ENCODE measurements at places on chromosomes 6 and 20.

DNA sequence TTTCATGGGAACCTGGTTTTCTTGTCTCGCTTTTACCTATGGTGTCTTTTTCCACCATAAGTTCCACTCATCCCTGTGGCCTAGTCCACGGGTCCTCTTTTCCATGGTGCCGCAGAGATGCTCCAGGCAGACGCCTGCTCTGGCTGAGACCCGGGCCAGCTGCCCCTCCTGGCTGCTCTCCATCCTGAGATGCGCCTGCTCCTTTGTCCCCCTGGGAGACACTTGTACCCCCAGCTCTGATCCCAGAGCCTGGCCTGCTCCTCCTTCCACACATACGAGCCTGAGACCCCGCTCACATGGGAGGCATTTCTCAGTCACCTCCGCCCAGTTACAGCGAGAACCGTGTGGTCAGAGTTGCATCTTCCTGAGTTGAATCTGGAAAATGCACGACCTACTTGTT, 29.6 kb downstream of the RNASET2 start:
- no peak for DNase-seq

DNA sequence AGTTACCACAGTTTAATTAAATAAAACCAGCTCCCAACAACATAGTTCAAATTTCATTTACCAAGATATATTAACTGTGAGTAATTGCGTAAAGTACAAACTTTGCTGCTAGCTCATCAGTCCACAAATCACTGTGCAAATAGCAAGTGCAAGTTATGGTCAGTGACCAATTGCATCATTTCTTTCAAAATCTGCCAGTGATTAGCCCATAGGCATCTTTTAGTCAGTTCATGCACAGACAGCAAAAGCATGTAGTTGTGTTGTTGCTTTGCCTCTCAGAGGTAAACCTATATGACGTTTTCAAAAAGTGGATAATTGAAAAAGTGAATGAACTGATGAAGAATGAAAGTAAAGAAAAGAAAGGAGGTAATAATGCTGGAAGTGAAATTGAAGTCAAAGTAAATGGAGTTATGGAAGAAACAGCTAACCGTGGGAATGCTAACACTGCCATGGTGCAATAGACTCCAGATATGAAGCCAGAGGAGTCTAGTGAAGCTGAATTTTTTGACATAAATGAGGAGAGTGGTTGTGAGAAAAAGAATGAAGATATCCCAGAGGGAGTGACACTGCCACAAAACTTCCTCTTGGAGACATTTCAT, 36.5 kb downstream of the ENPP1 start:
- DNase-seq, result no peak

GRCh38 chr6:88502391-88502790, 336.2 kb upstream of the CNR1 start:
- DNase-seq, result no peak

GRCh38 chr6:158226655-158227512, 58.7 kb downstream of the GTF2H5 start:
- no peak for DNase-seq

DNA sequence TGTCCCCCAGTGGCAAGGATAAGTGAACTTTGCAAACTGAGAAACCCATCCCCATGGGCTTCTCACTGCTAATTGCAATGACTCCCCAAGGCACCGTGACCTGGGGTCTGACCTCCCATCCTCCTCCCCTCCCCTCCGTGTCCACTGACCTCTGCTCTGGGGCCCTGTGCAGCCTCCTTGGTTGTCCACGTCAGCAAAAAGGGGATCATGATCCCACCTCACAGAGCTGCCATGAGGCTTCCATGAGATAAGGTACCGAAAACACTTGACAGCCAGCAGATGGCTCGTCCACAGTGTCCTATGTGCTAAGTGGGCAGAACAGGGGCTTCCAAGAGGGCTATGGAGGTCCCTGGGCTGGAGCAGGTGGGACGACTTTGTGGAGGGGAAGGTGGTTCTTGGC, 104.5 kb downstream of the GRM4 start:
- no peak for DNase-seq

- DNase-seq, result no peak
These were observed 64.8 kb upstream of the KIF25 start for GRCh38 chr6:167932468-167933276.

- DNase-seq, result no peak
These were observed 122.7 kb upstream of the AGPAT4 start for GRCh38 chr6:161396539-161396938.

- peak; percentile 38 for DNase-seq
These were observed 15.1 kb upstream of the EDN1 start for GRCh38 chr6:12275107-12275506.

GRCh38 chr20:16865406-16865805, 117.2 kb downstream of the OTOR start:
- DNase-seq, result no peak

GRCh38 chr6:141140905-141141304, 991.8 kb upstream of the GJE1 start:
- no peak for DNase-seq
